ENCODE measurements at places on chromosomes 12 and 14. TPM values are rescaled to one million over a fixed set of nuclear protein-coding genes. Genes with fewer than 3 reads are reported as not detected.

- DNase-seq = no peak
Measured at GRCh38 chr14:92026548-92027190, 13.2 kb downstream of the TRIP11 start.

DNA sequence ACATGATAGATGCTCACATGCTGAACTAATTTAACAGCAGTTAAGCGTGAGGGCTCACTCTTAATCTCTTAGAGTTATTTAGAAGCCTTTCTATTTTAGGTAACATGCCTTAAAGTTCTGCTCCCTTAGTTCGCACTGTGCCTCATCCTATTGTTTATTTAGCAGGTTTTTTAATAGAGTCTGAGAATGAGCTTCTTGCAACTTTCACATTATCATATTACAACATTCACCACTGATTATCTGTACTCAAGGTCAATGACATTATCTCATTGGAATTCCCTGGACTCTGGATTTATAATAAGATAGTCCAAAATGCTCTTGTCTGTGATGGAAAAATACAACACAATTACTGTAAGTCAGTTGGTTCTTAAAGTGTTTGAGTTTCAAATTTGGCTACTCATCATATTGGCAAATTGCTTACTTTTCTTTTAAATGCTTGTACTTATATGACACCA lies 183.6 kb upstream of the SLC38A2 start:
- no peak for DNase-seq

GRCh38 chr12:16076557-16076956 lies 165.4 kb downstream of the DERA start:
- no peak for DNase-seq

GRCh38 chr14:93749076-93749420 lies 39.2 kb downstream of the PRIMA1 start:
- no peak for DNase-seq

DNA sequence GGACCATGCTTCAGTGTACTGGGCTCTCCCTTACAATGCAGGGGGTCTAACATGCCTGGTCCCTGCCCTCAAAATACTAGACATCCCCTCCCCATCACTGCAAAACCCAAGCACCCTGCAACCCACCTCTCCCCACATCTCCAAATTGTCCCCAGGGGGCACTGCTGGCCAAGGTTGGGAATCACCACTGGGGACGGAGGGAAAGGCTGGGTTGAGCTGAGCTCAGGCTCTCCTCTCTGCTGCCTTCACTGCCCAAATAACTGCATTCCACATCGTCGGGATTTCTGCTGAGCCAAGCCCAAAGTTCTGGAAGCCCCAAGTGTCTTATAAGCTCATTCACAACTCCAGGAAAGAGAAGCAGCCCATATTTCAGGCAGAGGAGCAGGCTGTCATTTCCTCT lies 69.6 kb downstream of the NT5DC3 start:
- DNase-seq = no peak

GRCh38 chr12:20044351-20044750 lies 324.0 kb upstream of the PDE3A start:
- no peak for DNase-seq

- no peak for DNase-seq
Measured at GRCh38 chr14:87935886-87936285, 57.1 kb downstream of the GALC start.

GRCh38 chr12:49889361-49890095 lies 14.2 kb downstream of the FAIM2 start:
- no peak for DNase-seq

- no peak for DNase-seq
Measured at GRCh38 chr14:69460093-69460701, 24.3 kb upstream of the PLEKHD1 start.

GRCh38 chr12:30835216-30835615 lies 80.5 kb upstream of the CAPRIN2 start:
- no peak for DNase-seq

DNA sequence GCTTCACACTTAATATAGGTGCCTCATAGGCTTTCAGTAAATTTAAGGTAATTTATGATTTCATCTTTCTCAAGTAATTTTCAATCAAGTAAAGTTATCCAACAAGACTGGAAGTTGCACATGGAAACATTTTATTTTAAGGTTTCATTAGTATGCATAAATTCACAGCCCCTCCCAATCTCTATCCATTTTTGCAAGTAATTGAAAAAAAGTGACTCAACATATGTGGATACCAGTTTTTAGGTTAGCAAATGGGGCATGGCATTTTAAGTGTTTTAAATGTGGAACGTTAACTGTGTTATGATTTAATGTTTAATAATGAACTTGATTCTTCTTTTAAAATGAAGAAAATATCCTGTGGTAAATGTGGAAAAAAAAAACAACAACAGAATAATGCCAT lies 532.8 kb downstream of the FOXG1 start:
- no peak for DNase-seq

Gene STON2
- total RNA-seq = 8.1 TPM

Gene PKP2
- 0.54 TPM for total RNA-seq

Gene OR6C6
- not detected for total RNA-seq

Gene CPNE6
- total RNA-seq = 2.4 TPM

Gene FRMD6
- total RNA-seq = 79.6 TPM

All from thoracic aorta (tissue), 2 donors.